MCF 10A (cell line): ENCODE measurements at places on chromosomes 7 and 10. TPM values are rescaled to one million over a fixed set of nuclear protein-coding genes. Genes with fewer than 3 reads are reported as not detected.

FFAR4 gene
- total RNA-seq, result not detected in 2 replicates

EIF4H gene
- total RNA-seq, result 365 and 420 TPM in 2 replicates

UPK3B gene
- 1.0 and 1.1 TPM in 2 replicates for total RNA-seq

RBM48 gene
- 10.4 and 10.7 TPM in 2 replicates for total RNA-seq

A1CF gene
- total RNA-seq, result not detected in 2 replicates
